ENCODE measurements at places on chromosomes 7 and 10.

DNA sequence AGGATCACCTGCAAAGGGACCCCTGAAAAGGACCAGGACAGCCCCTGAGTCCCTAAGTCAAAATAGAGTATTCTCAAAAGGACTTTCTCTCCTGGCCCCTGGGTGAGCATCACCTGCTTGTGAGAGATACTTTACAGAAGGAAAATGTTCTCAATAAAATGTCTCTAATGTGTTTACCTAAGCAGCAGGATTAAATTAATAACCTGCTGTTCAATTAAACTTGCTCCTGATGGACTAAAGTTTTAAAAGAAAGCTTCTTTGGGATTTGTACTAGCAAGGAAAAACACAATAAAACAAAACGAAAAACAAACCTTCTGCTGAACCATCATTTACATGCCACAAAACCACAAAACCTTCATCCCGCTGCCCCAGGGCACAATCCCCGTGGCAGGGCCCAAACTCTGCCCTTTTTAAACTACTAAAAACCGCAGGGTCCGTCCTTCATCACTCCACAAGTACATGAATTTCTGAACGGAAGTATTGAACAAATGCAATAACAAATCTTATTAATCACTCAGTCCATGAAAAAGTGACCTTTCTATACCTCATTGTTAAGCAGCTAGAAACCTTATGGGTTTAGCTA is 197.7 kb downstream of the TCERG1L start:
- DNase-seq = no peak

DNA sequence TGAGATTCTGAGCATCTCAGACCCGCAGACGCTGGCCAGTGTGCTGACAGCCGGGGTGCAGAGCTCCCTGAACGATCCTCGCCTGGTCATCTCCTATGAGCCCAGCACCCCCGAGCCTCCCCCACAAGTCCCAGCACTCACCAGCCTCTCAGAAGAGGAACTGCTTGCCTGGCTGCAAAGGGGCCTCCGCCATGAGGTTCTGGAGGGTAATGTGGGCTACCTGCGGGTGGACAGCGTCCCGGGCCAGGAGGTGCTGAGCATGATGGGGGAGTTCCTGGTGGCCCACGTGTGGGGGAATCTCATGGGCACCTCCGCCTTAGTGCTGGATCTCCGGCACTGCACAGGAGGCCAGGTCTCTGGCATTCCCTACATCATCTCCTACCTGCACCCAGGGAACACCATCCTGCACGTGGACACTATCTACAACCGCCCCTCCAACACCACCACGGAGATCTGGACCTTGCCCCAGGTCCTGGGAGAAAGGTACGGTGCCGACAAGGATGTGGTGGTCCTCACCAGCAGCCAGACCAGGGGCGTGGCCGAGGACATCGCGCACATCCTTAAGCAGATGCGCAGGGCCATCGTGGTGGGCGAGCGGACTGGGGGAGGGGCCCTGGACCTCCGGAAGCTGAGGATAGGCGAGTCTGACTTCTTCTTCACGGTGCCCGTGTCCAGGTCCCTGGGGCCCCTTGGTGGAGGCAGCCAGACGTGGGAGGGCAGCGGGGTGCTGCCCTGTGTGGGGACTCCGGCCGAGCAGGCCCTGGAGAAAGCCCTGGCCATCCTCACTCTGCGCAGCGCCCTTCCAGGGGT is 703 bp downstream of the RBP3 start:
- DNase-seq = no peak

DNA sequence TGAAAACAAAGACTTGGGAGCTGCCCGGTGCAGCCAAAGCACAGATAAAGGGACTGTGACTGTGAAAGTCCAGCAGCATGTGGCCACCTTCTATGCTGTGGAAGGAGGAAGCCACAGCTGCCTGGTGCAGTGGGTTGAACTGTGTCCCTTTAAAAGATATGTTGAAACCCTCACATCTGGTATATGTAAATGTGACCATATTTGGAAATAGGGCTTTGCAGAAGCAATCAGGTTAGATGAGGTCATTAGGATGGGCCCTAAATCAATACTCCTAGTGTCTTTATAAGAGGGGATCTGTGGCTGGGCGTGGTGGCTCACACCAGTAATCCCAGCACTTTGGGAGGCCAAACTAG is 136.9 kb downstream of the GLI3 start:
- no peak for DNase-seq

DNA sequence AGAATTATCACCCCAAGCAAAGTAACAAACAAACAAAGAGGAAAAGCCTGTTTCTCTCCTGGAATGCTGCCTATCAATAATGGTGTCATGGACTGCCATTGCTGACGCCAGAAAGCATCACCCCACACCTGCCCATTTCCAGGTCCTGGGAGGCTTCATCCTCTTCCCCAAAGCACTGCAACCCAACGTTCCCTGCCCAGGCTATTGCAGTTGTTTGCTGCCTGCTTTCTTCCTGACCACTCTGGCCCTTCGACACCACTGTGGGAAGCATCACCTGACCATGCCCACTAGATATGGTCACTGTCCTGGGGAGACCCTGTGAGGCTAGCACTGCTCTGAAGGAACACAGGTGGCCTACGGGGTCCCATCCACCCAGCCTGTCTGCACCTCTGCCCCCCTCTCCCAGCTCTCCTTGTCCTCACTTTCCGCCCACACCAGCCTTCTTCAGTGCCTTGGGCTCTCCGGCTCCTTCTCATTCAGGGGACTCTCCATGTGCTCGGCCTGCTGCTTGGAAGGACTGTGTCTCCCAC is 439.6 kb downstream of the GLRX3 start:
- DNase-seq = no peak

- no peak for DNase-seq
Measured at GRCh38 chr7:36175886-36176285, 22.8 kb downstream of the EEPD1 start.

GRCh38 chr10:77604063-77604462 is 33.5 kb downstream of the KCNMA1 start:
- DNase-seq = no peak

DNA sequence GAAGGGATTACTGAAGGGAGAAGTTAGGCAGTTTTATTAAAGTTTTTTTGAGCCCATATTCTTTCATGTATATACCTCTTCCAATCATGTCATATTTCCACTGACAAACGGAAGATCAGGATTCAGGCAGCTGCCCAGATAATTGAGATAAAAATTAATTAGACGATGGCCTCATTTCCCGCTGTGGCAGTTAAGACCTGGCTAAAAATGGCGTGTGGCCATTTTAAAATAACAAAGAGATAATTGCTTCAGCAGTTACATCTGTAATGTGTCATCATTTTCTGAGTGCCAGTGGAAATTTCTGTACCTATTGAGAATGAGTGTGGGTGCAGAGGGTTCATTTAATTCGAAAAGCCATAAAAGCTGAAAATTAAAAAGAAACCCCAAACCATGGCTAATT is 215.1 kb downstream of the STK31 start:
- no peak for DNase-seq

- no peak for DNase-seq
Measured at GRCh38 chr7:56121440-56121839, 5.2 kb upstream of the NUPR2 start.

GRCh38 chr7:111801277-111801676 is 239.0 kb upstream of the IMMP2L start:
- no peak for DNase-seq

DNA sequence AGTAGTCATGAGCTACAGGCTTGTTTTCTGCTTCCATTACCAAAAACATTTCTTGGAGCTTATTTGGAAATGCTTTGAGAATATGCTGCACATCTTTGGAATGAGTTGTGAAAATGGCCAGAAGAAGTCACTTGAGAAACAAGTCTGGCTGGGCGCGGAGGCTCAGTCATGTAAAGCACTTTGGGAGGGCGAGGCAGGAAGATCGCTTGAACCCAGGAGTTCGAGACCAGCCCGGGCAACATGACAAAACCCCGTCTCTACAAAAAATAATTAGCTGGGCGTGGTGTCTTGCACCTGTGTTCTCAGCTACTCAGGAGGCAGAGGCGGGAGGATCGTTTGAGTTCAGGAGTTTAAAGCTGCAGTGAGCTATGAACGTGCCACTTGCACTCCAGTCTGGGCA is 882 bp upstream of the CHCHD1 start:
- DNase-seq = no peak

DNA sequence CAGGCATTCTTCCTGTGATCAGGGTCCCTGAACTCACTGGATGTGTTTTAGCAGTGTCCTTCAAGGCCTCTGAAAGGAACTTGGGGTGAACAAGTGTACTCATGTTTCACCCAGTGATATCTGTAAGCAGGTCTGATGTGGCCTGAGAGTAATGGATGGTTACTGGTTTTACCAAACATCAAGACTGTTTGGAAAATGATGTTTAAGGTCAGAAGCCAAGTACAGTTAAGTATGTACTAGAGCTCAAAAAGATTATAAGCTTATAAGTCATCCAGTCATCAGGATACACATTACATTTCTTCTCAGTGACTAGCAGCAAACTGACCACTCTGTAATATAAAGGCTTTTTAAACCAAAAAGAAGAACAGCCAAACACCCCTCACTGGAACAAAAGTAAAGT is 79.8 kb upstream of the PTN start:
- DNase-seq = no peak

DNA sequence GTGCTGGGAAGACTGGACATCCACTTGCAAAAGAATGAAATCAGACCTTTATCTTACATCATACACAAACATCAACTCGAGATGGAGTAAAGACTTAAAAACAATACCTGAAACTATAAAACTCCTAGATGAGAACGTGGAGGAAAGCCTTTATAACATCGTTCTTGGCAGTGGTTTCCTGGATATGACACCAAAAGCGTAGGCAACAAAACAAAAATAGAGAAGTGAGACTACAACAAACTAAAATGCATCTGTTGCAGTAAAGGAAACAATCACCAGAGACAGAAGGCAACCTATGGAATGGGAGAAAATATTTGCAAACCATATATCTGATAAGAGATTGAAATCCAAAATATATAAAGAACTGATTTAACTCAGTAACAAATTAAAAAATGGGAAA is 33.3 kb downstream of the CC2D2B start:
- DNase-seq = no peak

DNA sequence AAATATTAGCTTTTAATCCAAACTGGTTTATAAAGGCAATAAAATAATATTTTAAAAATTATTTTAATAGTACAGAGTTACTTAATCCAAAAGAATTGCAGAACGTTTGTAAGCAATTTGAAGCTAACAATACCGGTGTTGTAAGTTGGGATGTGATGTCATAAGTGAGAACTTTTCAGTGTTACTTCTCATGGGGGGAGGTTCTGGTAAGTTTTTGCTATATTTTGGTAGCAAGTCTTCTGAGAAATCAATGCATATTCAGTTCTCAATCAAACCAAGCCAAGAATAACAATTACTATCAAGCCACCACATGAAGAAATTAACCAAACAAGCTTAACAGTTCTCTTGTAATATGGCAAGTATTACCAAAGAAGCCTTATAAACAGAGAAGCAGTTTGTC is 147.1 kb upstream of the ASAH2 start:
- DNase-seq = no peak

- DNase-seq = no peak
Measured at GRCh38 chr7:151425670-151426440, 14.1 kb downstream of the CRYGN start.
